ENCODE measurements at places on chromosomes 2 and 18.

GRCh38 chr18:35324926-35325655, 19.1 kb downstream of the ZNF24 start:
- no peak for DNase-seq

DNA sequence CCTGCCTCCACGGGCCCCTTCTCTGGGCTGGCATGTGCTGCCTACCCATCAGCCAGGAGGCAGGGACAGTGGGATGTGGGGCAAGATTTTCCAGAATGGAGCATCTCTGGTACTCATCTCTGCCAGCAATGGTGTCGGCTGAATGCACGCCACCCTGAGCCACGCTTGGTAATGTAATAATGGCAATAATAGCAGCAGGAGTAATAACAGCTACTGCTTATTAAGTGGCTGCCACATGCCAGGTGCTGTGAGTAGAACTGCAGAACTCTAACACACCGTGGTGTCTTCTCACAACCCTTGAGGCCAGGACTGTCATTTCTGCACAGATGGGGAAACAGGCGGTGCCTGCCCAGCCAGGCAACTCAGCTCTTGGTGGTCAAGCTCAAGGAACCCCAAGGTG, 113.6 kb downstream of the CELF4 start:
- DNase-seq: no peak

DNA sequence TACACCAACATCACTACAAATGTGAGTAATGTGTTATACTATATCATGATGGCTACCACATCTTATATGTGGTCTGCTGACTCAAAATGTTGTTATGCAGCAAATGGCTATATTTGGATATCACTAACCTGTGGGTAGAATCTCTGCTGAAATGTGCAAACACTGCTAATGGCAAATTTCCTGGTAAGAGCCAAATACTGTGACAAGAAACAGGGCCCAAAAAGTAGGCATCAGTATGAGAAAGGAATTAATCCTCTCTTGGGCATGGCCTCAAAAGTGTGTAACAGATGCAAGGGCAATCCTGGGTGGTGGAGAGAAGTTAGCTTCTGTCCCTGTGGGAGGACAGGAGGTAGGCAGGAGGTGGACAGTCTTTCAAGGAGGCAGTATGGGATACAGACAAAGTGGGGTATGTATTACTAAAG, 13.3 kb downstream of the ATF2 start:
- DNase-seq: no peak

- no peak for DNase-seq
Measured at GRCh38 chr18:1438458-1438910, 533.8 kb downstream of the ADCYAP1 start.

DNA sequence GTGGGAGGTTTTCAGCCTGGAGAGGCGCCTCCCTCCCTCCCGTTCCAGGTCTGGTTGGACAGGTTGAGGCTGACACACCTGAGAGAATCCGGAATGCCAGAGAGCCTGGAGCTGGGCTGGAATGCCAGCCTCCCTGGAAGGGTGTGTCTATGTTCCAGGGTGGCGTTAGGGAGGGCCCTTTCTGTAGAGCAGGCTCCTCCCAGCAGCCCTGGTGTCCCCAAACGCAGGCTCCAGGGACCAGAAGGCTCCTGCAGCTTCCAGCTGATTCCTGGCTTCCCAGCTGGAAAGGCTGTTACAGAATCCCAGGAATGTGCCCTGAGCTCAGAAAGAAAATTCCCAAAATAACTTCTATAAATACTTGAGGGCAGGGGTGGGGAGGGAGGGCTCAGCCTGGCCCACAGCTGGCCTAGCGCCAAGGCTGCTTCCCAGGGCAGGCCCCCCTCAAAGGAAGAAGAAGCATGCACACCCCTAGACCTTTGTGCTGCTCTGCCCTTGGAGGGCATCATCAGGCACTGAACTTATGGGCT, 85.4 kb downstream of the STPG4 start:
- DNase-seq: no peak

DNA sequence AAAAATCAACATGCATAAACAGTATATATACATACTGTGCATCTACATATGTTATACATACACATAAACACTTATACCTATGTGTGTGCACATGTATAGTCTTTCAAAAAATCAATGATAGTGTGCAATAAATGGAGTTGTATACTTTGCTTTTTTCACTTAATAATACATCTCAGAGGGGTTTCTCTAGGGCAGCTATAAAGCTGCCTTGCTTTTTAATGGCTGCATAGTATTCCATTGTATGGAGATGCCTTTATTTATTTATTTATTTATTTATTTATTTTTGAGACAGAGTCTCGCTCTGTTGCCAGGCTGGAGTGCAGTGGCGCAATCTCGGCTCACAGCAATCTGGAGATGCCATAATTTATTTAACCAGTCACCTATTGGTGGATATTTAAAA, 7.4 kb upstream of the RNF125 start:
- no peak for DNase-seq

DNA sequence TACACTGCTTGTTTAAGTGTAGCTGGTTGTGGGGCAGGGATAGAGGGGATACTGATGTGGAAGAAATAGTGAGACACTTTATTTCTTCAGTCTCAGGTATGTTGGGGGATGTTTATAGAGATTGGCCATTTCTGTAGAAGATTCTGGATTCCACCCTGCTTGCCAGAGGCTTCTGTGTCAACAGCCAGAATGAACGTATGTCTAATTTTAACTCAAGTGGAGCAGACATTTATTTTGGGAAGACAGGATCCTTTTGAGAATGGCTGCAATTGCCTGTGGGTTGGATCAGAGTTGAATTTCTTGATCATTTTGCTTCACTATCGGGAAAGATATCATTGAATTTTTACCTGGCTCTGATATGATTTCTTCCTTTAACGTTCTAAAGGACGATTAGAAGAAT, 465.6 kb upstream of the SLC14A2 start:
- DNase-seq: no peak

DNA sequence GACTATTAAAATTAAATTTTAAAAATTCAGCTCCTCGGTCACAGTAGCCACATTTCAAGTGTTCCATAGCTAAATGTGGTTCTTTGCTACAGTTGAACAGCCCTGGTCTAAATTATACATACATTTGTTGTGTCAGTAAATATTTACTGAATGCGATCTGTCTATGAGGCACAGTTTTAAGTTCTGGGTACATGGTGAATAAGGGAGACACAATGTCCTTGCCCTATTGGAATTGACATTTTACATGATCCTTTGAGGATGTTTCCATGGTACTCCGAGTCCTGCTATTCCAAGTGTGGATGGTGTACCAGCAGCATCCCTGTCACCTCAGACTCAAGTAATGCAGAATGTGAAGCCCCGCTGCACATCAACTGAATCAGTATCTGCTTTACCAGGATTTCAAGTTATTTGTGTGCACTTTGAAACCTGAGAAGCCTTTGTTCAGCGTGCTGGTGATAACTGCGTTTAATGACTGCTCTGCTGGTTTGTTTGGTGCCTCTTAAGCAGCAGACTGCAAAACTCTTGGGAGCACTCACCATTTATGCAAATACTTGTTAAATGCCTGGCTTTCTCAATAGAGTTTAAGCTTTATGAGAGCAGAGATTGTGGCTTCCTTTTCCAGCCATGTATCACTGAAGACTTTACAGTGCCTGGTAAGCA, 1.5 kb downstream of the GALNT1 start:
- no peak for DNase-seq

DNA sequence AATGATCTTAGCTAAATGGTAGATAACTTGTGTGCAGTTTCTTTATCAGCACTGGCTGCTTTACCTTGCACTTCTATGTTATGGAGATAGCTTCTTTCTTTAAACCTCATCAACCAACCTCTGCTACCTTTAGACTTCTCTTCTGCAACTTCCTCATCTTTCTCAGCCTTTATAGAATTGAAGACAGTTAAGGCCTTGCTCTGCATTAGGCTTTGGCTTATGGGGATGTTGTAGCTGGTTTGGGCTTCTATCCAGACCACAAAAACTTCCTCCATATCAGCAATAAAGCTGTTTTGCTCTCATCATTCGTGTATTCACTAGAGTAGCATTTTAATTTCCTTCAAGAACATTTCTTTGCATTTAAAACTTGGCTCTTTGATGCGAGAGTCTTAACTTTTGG, 123.7 kb downstream of the PIK3C3 start:
- DNase-seq: no peak
